ENCODE measurements at places on chromosomes 16 and 17.

- no peak for DNase-seq
- H3K4me1 ChIP-seq, result no peaks in the 10 kb centered on the region
- H3K27ac ChIP-seq, result no peak overlapping the region
- no peaks in the 10 kb centered on the region for H3K27me3 ChIP-seq
Observed at GRCh38 chr16:25625620-25626019, 66.1 kb upstream of the HS3ST4 start.

DNA sequence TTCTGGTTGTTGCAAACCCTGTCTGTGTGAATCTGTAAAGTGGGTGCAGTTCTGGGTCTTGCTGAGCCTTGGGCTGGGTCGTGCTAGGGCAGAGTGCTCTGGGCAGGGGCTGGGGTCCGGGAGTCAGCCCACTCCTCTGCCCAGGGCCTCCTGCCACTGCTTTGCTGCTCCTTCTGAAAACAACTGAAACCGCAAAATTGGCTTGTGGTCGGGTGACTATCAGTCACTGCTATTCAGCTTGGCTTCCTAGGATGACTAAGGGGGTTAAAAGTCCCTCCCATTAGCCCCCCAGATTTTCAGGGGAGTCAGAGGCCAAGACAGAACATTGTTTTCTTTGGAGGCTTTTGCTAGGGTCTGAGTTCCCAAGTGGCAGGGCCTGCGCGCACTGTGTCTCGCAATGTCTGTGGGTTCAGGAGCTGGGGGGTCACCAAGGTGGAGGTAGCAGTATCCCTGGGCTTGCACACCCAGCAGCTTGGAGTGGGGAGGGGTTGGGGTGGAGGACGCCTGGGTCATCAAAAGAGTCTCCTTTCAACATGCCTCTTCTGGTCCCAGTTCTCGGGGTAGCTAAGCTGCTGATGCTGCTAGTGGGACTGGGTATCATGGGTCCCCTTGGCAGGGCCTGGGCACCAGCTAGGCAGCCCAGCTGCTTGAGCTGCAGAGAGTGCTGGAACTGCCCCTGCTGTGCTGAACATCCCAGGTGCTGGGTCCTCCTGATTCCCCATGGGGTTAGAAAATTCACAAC lies 13.5 kb upstream of the TBX21 start:
- H3K4me3 ChIP-seq, result no peak overlapping the region
- DNase-seq, result peak; percentile 64
- H3K27ac ChIP-seq, result no peak overlapping the region
- H3K36me3 ChIP-seq, result no peaks in the 10 kb centered on the region

DNA sequence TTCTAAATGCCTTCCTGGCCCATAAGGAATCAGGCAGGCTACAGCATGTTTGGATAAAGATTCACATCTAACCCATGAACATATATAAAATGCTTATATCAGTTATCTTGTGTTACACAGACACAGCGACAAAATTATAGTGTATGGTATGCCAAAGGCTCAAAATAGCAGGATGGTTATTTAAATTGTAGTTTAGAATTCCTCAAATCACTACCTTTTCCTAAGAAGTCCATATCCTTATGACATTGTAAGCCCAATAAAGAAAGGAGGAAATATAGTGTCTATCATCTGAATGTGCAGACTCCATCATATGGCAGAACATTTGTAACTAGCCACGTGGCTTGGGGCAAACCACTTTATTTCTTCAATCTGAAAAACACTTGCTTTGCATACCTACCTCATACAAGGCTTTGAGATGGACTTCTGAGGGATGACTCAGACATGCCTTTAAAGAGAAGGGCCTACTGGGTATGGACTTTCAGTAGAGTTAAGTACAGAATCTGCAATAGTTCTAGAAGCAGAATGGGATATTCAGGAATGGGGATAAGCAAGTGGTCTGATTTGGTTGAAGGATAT lies 12.1 kb upstream of the DHX8 start:
- H3K4me1 ChIP-seq, result no peaks in the 10 kb centered on the region
- peaks cover 3% of the 10 kb centered on the region for H3K27me3 ChIP-seq
- no peak overlapping the region for H3K4me3 ChIP-seq
- no peak overlapping the region for H3K27ac ChIP-seq
- no peak for DNase-seq

GRCh38 chr16:46577988-46578579 lies 43.1 kb downstream of the SHCBP1 start:
- DNase-seq, result no peak
- no peaks in the 10 kb centered on the region for H3K27me3 ChIP-seq
- H3K4me1 ChIP-seq, result peaks cover 6% of the 10 kb centered on the region
- H3K36me3 ChIP-seq, result no peaks in the 10 kb centered on the region

DNA sequence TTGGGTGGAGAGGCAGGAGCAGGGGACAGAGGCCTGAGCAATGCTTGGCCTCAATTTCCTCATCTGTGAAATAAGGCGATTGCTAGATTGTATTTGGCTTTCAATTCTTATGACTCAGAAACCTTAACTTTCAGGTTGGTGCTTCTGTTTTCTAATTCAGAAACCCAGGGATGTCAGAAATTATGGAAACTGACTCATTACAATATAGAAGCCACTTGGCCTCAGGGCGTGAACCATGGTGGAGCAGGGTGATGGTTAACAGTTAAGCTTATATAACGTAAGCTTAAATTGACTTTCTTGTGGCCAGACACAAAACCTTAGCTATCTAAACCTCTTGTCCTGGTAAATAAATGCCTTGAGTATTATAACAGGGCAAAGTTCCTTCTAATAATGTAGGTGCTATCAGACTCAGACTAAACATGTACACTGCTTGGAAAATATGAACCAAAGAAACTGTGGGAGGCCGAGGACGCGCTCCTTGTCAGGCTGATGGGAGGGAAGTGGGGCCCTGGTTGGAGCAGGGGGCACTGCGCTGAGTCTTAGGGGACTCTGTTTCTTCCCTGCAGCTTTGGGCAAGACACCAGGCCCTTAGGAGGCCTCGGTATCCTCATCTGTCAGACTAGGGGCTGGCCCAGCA lies 17.1 kb upstream of the SREBF1 start:
- no peak for DNase-seq
- H3K27ac ChIP-seq, result no peak overlapping the region
- H3K4me1 ChIP-seq, result peaks cover 37% of the 10 kb centered on the region
- no peaks in the 10 kb centered on the region for H3K27me3 ChIP-seq
